ENCODE measurements at places on chromosomes 11 and 22.
A peak's percentile ranks its signal among the peaks of the same experiment; 100 is the strongest.

DNA sequence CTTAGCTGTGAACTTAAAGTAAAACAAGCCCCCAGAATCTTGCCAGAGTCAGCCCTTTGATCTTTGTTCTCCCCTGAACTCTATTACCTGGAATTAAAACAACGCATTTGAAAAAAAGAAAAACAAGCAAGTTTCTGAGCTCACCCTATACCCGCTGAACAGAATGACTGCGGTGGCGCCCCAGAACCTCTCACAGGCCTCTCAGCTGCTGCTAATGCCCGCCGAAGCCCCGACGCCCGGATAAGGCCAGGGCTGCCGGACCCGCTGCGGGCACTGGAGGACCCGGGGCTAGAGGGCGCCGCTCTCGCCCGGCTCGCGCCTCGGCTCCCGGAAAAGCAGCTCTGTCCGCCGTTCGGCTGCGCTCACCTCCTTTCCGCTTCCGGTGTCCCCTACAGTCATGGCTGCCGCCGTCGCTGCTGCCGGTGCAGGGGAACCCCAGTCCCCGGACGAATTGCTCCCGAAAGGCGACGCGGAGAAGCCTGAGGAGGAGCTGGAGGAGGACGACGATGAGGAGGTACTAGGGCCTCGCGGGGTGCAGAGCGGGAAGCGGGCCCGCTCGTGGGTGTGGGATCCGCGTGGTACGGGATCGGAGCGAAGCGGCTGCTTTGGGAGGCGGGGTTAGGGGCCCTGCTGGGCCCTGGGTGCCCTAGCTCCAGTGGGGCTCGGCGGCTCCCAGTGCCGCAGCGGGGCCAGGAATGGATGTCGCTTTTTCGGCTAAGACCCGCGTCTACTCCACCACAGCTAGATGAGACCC is at the start of gene TOMM22:
Gene TOMM22 (plus strand): TSS at position 376 of the 754 bp plus-strand sequence. CDS start 22 bp downstream, at position 398.
- DNase-seq: peak; percentile 72

DNA sequence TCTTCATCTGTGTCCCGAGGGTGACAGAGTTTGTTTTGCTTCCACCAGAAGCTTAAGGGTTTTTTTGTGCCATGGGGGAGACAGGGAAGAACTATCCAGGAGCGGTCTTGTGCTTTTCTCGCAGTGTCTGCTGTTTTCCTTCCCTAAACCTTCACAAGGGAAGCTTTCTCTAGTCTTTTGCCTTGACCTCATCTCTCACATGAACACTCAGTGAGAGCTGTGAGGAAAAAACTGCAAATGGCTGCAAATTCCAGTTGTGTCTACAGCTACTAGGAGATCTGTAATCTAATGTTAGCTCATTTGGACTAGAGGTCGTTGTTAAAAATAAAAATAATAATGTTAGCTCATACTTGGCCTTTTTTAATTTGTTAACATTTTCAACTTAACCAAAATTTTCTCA is 264.7 kb upstream of the SESN3 start:
- DNase-seq: no peak

DNA sequence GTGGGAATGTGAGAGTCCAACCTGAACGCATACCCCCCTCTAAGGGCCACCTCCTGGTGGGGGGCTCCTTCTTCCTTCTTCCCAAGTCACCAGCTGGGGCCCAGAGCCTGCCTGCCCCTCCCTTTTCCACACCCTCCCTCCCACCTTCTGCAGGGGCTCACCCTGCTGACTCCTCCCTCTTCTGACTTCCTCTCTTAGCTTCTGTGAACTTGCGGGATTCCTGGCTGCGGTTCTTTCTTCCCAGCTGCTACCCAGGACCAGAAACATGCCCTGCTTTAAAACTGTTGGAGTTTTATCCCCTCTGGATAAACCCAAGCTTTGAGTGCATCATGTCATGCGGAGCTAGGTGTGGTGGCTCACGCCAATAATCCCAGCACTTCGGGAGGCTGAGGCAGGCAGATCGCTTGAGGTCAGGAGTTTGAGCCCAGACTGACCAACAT is 10.2 kb downstream of the LRRC74B start:
- no peak for DNase-seq

DNA sequence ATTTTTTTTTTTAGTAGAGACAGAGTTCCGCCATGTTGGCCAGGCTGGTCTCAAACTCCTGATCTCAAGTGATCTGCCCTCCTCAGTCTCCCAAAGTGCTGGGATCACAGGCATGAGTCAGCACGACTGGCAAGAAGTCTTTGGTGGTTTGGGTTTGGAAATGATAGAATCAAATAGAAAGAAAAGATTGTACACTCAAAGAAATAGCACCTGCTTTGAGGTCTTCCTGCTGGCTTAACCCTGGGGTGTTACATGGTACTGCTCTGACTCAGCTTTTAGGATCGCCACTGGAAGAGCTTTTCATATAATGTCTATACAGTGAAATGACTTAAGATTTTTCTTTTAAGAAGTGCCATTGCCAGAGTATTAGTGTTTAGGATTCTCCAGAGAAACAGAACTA is 50.2 kb downstream of the JAM3 start:
- DNase-seq: no peak

DNA sequence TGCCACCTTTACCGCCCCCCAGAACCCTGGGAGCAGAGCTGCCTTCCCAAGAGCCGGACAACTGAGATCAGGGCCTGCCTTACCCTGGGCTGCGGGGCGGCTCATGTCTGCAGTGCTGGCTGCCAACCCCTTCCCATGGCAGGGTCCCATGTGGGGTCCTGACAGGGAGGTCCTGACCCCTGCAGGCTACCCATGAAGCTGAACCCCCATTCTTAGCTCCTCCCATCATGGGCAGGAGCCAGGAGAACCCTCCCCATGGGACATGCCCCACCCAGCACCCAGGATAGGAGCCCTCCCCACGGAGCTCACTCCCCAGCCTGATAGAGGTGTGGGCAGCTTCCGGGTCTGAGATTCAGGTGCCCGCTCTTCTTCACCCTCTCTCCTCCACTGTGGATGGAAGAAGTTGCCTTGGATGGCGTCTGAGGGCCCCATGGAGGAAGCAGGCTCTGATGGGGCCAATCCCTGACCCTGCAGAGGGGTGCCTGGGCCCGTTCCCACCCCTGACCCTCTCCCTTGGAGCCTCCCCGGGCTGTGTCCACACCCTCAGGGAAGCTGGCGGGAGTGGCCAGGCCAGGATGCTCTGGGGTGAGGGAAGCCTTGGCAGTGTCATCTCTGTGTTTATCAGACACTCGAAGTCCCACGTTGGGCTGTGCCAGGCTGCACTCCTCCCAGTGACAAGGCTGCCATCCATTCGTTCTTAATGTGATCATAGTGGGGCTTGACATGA is 1508.2 kb downstream of the BRD1 start:
- no peak for DNase-seq
